ENCODE measurements at places on chromosomes 6 and 20.
A peak's percentile ranks its signal among the peaks of the same experiment; 100 is the strongest.

DNA sequence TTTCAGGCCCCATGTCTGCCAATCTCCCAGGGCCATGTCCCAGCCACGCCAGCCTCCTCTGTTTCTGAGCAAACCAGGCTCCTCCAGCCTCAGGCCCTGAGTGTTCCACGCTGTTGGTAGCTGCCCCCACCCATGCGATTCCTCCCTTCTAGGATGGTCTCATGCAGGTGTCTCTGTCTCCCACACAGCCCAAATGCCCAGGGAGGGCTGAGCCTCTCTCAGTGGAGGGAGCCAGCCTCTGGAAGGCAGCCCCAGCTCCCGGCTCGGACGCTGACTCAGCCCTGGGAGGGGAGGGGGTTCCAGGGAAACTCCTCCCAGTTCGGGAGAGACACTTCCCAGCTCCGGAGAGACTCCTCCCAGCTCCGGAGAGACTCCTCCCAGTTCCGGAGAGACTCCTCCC lies 122.9 kb upstream of the AFDN start:
- DNase-seq: no peak

GRCh38 chr6:119330520-119331113 lies 18.9 kb downstream of the MAN1A1 start:
- DNase-seq: no peak

DNA sequence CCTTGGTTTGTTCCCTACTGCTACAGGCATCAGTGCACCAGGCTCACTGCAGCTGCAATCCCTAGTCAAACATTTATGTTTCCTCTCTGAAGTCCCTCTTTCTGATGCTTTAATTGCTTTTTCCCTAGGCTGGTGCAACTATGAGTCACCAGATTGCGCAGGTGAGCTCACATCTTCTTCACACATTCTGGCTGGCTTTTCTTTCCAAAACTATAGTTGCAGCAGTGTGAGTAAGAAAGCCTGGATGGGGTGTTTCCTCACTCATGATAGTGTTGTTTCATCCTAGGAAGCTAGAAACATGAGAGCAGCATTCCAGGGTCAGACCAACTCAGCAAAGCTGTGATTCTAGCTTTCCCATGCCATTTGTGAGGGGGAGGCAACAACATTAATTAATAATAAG lies 296.4 kb downstream of the PAX1 start:
- DNase-seq: no peak

DNA sequence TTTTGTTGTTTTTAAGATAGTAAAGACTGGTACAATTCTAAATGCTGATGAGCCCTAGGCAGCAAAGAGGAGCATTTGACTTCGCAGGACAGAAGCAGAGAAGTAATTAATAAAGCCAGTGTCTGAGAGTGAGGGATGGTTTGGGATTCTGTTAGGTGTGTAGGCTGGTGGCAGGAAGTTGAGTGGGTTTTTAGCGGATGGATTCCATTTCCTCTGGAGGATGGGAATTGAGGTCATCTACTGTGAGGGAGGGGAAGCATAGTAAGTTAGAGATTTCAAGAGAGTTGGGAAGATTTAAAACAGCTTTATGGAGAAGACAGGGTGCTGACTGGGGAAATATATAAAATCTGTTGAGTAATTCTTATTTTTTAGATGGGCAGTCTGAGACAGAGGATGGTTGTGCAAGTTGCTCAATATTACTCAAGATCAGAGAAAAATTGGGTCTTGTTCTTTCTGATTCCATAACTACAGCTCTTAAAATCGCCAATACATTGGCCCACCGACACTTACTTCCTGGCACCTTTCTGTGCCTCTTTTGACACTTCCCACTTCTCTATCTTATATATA lies 48.8 kb downstream of the PRL start:
- DNase-seq: no peak

- peak; percentile 63 for DNase-seq
Observed at GRCh38 chr6:55578537-55579363, at the start of gene HMGCLL1. Gene HMGCLL1 (minus strand): TSS chr6:55579192. CDS start chr6:55579055, 137 bp downstream.

GRCh38 chr6:130020073-130020906 lies 1.9 kb downstream of the L3MBTL3 start:
- DNase-seq: no peak

- DNase-seq: no peak
Observed at GRCh38 chr6:119037941-119038623, 40.4 kb downstream of the FAM184A start.

DNA sequence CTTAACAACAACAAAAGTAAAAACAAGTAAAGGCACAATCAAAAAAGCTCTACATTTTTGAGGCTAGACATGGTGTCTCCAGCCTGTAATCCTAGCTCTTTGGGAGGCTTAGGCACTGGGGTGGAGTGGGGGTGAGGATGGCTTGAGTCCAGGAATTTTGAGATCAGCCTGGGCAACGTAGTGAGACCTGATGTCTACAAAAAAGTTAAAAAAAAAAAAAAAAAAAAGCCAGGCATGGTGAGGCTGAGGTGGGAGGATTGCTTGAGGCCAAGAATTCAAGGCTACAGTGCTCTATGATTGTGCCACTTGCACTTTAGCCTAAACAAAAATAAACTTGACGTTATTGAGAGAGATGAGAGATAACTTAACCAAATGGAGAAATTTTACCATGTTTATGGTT lies 60.1 kb downstream of the QKI start:
- no peak for DNase-seq

GRCh38 chr6:159817951-159818739 lies 18.1 kb downstream of the PNLDC1 start:
- DNase-seq: no peak

DNA sequence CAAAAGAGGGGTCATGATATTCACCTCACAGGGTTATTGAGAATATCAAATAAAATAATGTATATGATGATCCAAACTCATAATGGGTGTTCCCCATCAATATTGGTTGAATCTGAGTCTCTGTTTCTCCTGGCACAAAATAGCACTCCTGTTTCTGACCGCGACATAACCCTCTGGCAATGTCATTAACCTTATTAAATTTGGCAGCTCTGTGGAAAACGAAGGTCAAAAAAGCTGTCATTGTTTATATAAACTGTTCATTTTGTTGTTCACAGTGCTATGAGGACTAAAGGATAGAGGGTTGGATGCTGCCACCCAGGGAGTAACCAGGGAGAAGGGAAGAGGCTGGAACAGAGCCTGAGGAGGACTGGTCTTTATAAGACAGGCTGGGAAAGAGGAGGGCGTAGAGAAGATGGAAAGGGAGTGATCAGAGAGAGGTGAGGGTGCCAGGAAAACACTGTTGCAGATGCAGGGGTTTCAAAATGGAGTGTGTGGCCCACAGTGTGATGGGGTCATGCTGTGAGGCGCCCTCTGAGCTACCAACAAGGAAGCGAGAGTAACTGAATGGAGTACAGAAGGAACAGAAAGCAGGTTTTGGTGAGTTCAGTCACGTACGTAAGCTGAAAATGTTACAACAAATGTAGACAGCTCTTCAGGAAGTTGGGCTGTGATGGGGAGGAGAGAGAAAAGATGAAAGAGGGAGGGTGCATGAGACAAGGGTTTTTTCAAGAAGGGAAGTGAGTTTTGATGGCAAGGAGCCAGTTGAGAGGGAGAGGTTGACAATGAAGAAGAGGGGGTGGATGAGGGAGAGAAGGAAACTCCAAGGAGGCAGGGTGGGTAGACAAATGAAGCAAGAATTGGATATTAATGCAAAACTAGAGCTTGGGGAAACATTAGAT lies 251.6 kb upstream of the TAB2 start:
- DNase-seq: no peak

GRCh38 chr6:13923527-13924145 lies 1.1 kb upstream of the RNF182 start:
- no peak for DNase-seq

DNA sequence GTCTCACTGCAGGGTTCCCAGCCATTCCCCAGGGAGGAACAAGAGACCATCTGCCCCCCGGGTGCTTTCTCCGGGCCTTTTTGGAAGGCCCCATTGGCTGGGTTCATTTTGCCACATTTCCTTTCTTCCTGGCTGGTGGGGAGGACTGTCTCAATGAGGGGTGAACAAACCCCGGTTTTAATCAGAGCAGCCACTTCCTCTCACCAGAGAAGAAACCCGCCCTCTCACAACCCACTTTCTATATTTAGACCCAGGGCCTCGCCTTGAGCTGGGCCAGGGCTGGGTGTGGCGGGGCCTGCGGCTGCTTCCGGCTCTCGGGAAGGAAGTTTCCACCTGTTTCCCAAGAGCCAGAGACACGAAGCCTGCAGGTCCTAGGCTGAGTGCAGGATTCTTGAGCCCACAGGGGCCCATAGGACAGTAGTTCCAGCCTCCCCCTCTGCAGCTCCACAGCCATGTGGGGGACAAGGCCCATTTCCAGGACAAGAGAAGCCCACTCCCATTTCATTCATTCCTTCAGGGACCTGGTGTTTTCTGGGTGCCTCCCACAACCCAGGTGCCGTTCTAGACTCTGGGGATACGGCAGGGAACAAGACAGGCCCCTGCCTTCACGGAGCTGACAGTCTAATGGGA lies 41.8 kb downstream of the RBM38 start:
- DNase-seq: no peak

DNA sequence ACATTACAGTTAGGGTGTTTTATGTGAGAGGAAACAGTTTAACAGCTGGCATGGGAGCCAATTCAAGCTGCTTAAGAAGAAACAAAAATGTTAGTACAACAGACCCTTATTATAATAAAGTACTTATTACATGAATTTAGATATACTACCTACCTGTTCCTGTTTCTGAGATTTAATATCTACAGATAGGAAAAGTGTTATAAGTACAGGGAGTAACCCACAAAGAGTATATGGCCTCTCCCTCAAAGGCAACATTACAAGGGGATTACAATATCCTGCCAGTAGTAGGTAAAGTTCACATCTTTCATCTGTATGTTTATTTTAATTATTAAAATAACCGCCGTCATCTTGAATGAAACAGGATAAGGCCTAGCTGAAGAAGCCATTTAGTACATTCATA lies 1.8 kb upstream of the ME1 start:
- no peak for DNase-seq

- no peak for DNase-seq
Observed at GRCh38 chr6:51892339-51892738, 195.1 kb downstream of the PKHD1 start.

- no peak for DNase-seq
Observed at GRCh38 chr6:13561624-13562267, 12.7 kb upstream of the SIRT5 start.

DNA sequence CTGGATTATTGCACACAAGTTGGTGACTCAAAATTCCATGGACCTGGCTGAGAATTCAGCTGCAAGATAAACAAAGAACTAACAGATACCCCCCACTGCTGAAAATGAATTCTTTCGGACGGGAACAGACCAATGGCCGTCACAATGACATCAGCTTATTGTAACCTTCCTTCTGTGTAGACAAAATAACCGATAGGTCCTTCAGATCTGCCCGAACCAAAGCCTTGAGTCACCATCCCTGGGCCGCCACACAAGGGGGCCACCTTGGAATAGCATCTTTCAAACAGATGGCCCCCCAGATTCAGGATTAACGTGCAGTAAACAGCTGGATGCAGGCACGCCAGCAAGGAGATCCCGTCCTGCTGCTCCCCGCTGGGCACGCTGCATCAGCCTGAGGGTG lies 214.0 kb upstream of the EXOC2 start:
- DNase-seq: no peak

GRCh38 chr6:36592221-36592655 lies 1.9 kb upstream of the SRSF3 start:
- DNase-seq: no peak

DNA sequence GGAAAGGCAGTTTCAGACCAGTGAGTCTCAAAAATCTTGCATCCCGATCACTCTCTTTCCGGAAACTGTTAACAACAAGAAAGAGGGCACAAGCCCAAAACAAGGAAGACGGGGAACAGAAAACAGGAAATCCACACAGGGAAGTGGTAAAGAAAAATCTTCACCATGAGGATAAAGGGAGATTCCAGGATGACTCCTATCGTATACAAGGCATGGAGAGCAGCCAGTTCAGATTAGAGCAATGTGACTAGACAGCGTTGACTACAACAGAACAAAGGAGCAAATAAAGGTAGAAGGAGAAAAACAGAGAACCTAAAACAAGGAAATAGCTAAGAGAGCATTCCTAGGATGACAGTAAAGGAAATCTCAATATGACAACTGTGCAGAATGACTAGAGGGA lies 26.5 kb downstream of the VNN1 start:
- no peak for DNase-seq

DNA sequence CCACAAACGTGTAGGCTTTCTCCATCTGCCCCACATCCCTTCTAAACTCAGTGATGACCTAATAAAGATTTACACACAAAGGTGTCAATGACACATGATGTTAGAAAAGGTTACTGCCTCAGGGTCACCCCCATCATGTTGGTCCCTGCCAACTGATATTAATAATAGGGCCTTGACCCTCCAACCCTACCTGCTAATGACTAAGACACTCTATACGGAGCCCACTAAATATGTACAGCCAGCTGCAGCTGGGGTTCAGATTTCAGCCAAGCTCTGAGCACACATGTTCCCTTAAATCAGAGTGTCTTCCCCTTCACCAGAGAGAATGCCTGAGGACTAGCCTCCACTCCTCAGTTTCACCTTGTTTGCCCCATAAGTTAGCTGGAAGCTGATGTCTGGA lies 67.4 kb upstream of the SNRPB2 start:
- DNase-seq: no peak

GRCh38 chr20:57871237-57871632 lies 161.4 kb upstream of the PMEPA1 start:
- no peak for DNase-seq

- DNase-seq: no peak
Observed at GRCh38 chr20:8798505-8798904, 270.4 kb upstream of the PLCB4 start.

- DNase-seq: no peak
Observed at GRCh38 chr6:152531659-152532058, 105.5 kb downstream of the SYNE1 start.

DNA sequence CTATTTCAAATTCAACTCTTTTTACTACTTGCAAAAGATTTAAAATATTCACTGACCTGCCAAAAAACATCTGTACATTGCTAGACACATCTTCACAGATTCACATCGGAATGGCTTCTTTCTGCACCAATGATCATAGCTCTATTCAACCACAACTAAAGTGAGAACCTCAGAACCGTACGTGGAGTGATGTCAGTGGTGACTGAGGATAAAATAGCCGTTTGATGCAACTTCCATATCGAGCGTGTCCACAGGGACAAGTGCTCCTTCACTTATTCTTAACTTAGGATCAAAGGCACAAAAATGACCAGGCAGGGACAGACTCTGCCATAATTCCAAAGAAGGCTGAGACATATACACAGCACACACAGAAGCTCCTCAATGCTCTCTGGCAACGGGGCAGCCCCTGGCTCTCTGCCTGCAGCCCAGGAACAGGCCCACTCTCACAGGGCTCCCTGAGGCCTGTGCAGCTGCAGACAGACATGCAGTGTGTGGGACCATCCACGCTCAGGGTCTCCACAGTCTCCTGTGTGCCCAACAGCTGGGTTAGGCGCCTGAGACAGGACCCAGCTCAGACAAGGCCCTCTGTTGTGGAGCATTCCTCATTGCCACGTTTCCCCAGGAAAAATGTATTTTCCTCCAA lies 22.8 kb downstream of the FYN start:
- no peak for DNase-seq
